Uterine smooth muscle cell (primary cell): ENCODE measurements at places on chromosomes 2 and 18. TPM values are rescaled to one million over a fixed set of nuclear protein-coding genes. Genes with fewer than 3 reads are reported as not detected.

The RASGRP3 gene
- total RNA-seq: 0.62 and 2.9 TPM in 2 replicates

The RFX8 gene
- total RNA-seq: 4.5 and 15.3 TPM in 2 replicates

The ERFE gene
- total RNA-seq: 2.1 and 3.1 TPM in 2 replicates

The SKOR2 gene
- total RNA-seq: not detected in 2 replicates
